ENCODE measurements at places on chromosomes 4 and X. TPM values are rescaled to one million over a fixed set of nuclear protein-coding genes. Genes with fewer than 3 reads are reported as not detected.
A peak's percentile ranks its signal among the peaks of the same experiment; 100 is the strongest.

DNA sequence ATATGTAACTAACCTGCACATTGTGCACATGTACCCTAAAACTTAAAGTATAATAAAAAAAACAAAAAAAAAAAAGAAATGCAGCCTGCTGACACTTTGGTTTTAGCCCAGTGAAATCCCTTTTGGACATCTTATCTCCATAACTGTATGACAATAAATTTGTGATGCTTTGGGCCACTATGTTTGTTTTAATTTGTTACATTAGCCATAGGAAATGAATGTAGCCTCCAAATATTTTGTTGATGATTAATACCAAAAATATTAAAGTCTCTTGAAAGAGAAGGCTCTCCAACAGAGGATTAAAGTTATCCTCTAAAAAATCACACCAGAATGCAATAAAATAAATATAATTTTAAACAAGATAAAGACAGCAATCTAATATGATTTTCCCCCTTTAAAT is 852.7 kb upstream of the SLIT2 start:
- H3K27ac ChIP-seq, result no peak overlapping the region
- H3K4me1 ChIP-seq, result no peaks in the 10 kb centered on the region
- no peak overlapping the region for H3K4me3 ChIP-seq
- DNase-seq, result no peak
- H3K36me3 ChIP-seq, result no peaks in the 10 kb centered on the region
- no peaks in the 10 kb centered on the region for H3K27me3 ChIP-seq

TMEM144 gene
- total RNA-seq, result 0.22 TPM

- no peaks in the 10 kb centered on the region for H3K4me1 ChIP-seq
- H3K27me3 ChIP-seq, result peaks cover 20% of the 10 kb centered on the region
- no peak for DNase-seq
- H3K4me3 ChIP-seq, result peak overlapping the region; percentile 49
- peak overlapping the region; percentile 68 for H3K27ac ChIP-seq
- H3K36me3 ChIP-seq, result peaks cover 1% of the 10 kb centered on the region
Measured at GRCh38 chr4:110533940-110534339, 58.0 kb downstream of the ENPEP start.

- H3K4me3 ChIP-seq, result no peak overlapping the region
- H3K27me3 ChIP-seq, result no peaks in the 10 kb centered on the region
- H3K36me3 ChIP-seq, result no peaks in the 10 kb centered on the region
Measured at GRCh38 chr4:61374447-61374891, 174.3 kb downstream of the ADGRL3 start.

GAGE2A gene
- not detected for total RNA-seq

TMEM271 gene
- not detected for total RNA-seq

DNA sequence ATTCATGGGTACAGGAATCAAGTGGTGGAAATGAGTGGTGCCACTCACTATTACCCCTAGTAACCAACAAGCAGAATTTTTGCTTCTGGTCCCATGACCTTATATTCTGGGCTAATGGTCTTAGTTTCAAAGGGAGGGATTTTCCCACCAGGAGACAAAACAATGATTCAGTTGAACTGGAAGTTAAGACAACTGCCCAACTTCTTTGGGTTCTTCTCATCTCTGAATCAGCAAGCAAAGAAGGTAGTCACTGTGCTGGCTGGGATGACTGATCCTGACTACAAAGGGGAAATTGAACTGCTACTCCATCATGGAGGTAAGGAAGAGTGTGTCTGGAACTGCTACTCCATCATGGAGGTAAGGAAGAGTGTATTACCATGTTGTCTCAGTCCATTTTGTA is 87.2 kb downstream of the IL13RA2 start:
- peaks cover 5% of the 10 kb centered on the region for H3K27me3 ChIP-seq
- no peak for DNase-seq
- H3K4me3 ChIP-seq, result no peak overlapping the region
- H3K36me3 ChIP-seq, result no peaks in the 10 kb centered on the region

DNA sequence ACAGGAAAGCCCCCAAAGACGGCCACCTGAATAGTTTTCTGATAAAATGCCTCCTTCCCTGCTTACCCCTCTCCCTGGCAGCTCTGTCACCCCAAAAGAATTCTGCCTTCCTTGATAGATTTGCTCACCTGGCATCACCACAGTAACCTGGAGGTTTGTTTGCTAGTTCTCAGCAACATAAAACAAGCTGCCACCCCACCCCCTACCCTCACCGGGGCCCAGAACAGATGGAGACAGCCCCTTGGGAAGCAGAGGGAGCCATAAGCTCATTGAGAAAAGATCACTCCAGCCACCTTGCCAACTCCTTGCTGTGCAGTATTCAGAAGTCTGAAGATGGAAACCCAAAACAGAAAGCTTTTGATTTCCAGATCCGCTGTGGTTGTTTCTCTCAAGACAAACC is 108.6 kb downstream of the DHX15 start:
- H3K27ac ChIP-seq, result no peak overlapping the region
- H3K36me3 ChIP-seq, result peaks cover 5% of the 10 kb centered on the region
- H3K4me1 ChIP-seq, result peaks cover 24% of the 10 kb centered on the region
- H3K27me3 ChIP-seq, result peaks cover 77% of the 10 kb centered on the region
- no peak for DNase-seq
- no peak overlapping the region for H3K4me3 ChIP-seq

DNA sequence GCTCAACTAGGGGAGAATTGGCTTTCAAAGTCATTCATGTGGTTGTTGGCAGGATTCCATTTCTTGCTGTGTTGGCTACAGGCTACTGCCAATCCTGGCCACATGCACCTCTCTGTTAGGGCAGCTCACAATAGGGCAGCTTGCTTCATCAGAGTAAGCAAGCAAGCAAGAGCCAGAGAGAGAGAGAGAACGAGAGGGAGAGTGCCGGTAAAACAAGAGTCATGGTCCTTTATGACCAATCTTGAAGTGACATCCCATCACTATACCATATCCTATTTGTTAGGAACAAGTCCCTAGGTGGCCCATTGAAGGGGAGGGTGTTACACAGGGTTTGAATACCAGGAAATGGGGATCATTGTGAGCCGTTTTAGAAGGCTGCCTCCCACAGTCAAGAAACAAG is 33.0 kb upstream of the TLR2 start:
- H3K27me3 ChIP-seq, result no peaks in the 10 kb centered on the region
- no peaks in the 10 kb centered on the region for H3K36me3 ChIP-seq
- peaks cover 43% of the 10 kb centered on the region for H3K4me1 ChIP-seq
- peak overlapping the region; percentile 50 for H3K4me3 ChIP-seq
- peak overlapping the region; percentile 92 for H3K27ac ChIP-seq

DNA sequence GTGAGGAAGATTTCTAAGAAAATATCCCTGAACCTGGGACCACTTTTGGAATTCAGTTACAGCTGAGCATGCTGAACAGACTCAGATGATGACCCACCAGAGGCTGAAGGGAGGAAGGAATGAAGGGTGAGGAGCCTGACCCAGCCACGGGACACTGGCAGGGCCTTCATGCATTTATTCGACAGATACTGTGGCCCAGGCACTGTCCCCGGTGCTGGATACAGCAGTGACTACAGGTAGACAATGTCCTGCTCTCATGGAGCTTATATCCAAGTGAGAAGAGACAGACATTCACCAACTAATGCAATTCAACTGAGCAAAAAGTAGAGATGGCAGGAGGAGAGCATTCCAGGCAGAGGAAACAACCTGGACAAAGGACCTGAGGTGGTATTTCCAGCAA is 2.2 kb upstream of the IQSEC2 start:
- peaks cover 38% of the 10 kb centered on the region for H3K27me3 ChIP-seq
- H3K4me3 ChIP-seq, result no peak overlapping the region
- H3K27ac ChIP-seq, result no peak overlapping the region
- H3K4me1 ChIP-seq, result peaks cover 22% of the 10 kb centered on the region

GRCh38 chr4:169102026-169102425 is 92.0 kb upstream of the CBR4 start:
- no peaks in the 10 kb centered on the region for H3K36me3 ChIP-seq
- H3K27ac ChIP-seq, result no peak overlapping the region
- H3K27me3 ChIP-seq, result no peaks in the 10 kb centered on the region

- DNase-seq, result no peak
- H3K4me1 ChIP-seq, result no peaks in the 10 kb centered on the region
- H3K27ac ChIP-seq, result no peak overlapping the region
- no peaks in the 10 kb centered on the region for H3K36me3 ChIP-seq
- no peak overlapping the region for H3K4me3 ChIP-seq
Measured at GRCh38 chr4:123802082-123802645, 405.6 kb downstream of the SPRY1 start.

DNA sequence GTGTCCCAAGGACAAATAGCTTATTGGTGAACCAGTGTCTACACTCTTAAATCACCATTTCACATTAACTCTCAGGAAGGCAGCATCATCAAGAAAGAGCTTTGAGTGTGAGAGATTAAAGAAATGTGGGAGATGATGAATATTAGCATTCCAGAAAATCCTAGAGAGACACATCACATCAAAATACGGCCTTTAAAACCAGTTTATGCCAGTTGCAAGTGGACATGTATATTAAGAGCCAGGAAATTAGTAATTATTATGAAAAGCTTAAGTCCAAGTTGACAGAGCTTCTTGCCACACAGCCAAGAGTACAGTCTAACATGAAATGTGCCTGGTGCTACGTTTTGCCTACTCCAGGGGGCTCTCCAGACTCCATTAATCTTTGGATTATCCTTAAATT is 503.0 kb upstream of the BOD1L1 start:
- no peaks in the 10 kb centered on the region for H3K27me3 ChIP-seq
- no peak overlapping the region for H3K27ac ChIP-seq
- H3K36me3 ChIP-seq, result no peaks in the 10 kb centered on the region
- DNase-seq, result no peak
- no peak overlapping the region for H3K4me3 ChIP-seq

DNA sequence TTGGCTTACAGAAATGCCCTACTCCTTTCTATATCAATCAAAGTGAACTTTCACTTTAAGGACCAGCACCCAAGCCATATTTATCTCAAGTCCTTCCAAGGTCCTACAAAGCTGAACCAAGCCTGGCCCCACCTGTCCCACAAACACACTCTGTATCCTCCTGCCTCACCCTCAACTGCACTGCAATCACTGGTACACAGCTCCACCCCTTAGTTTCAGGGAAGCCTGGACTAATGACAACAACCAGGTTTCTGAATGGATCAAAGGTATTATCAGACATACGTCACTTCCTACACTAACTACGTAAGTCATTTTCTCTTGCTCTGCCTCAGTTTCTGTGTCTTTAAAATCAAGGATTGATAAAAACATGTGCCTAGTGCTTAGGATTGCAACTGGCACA is 205.6 kb upstream of the HS3ST1 start:
- no peaks in the 10 kb centered on the region for H3K36me3 ChIP-seq
- no peak overlapping the region for H3K4me3 ChIP-seq
- peaks cover 5% of the 10 kb centered on the region for H3K27me3 ChIP-seq
- H3K4me1 ChIP-seq, result no peaks in the 10 kb centered on the region
- H3K27ac ChIP-seq, result no peak overlapping the region

CD40LG gene
- 26.5 TPM for total RNA-seq

DNA sequence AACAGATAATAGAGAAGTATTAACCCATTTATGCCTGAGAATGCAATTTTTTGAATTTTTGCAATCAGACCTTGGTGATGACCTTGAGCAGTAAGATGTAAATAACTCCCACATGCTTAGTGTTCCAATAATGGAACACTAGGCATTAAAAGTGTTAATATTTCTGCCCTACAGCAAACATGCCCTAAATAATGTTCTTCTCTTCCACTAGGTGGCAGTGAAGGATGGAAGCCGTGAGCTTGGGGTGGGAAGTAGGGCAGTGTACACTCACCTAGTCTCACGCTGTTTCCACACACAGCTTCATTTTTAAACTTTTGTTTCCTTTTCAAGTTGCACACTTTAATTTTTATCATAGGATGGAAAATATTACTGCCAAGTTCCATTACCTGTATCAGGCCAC is 613.1 kb upstream of the HS3ST1 start:
- H3K4me1 ChIP-seq, result no peaks in the 10 kb centered on the region
- H3K4me3 ChIP-seq, result no peak overlapping the region
- H3K27ac ChIP-seq, result no peak overlapping the region

CABS1 gene
- total RNA-seq, result not detected

GRCh38 chrX:136828830-136829229 is 48.1 kb upstream of the ARHGEF6 start:
- DNase-seq, result no peak
- no peaks in the 10 kb centered on the region for H3K27me3 ChIP-seq
- no peaks in the 10 kb centered on the region for H3K36me3 ChIP-seq
- H3K4me1 ChIP-seq, result no peaks in the 10 kb centered on the region
- H3K4me3 ChIP-seq, result no peak overlapping the region

- no peak overlapping the region for H3K27ac ChIP-seq
- no peak for DNase-seq
- H3K4me3 ChIP-seq, result no peak overlapping the region
- no peaks in the 10 kb centered on the region for H3K4me1 ChIP-seq
- H3K27me3 ChIP-seq, result peaks cover 10% of the 10 kb centered on the region
Measured at GRCh38 chr4:100511896-100512295, 5.9 kb downstream of the EMCN start.

- DNase-seq, result no peak
- H3K27me3 ChIP-seq, result peaks cover 23% of the 10 kb centered on the region
- no peaks in the 10 kb centered on the region for H3K4me1 ChIP-seq
- H3K27ac ChIP-seq, result no peak overlapping the region
- H3K36me3 ChIP-seq, result peaks cover 4% of the 10 kb centered on the region
- H3K4me3 ChIP-seq, result no peak overlapping the region
Measured at GRCh38 chrX:2831471-2832228, 2.9 kb downstream of the GYG2 start.

GRCh38 chr4:44985152-44985551 is 258.8 kb upstream of the GNPDA2 start:
- H3K27me3 ChIP-seq, result no peaks in the 10 kb centered on the region
- DNase-seq, result no peak
- no peaks in the 10 kb centered on the region for H3K4me1 ChIP-seq
- no peaks in the 10 kb centered on the region for H3K36me3 ChIP-seq
- no peak overlapping the region for H3K27ac ChIP-seq

FAM241A gene
- 4.2 TPM for total RNA-seq

- no peak overlapping the region for H3K27ac ChIP-seq
- peaks cover 14% of the 10 kb centered on the region for H3K4me1 ChIP-seq
- peaks cover 12% of the 10 kb centered on the region for H3K27me3 ChIP-seq
- no peak overlapping the region for H3K4me3 ChIP-seq
- no peaks in the 10 kb centered on the region for H3K36me3 ChIP-seq
- DNase-seq, result peak; percentile 2
Measured at GRCh38 chrX:94743478-94743877, 1069.5 kb downstream of the FAM133A start.

SLC2A9 gene
- total RNA-seq, result 1.7 TPM

- no peak overlapping the region for H3K27ac ChIP-seq
- H3K36me3 ChIP-seq, result no peaks in the 10 kb centered on the region
- no peaks in the 10 kb centered on the region for H3K4me1 ChIP-seq
- no peaks in the 10 kb centered on the region for H3K27me3 ChIP-seq
Measured at GRCh38 chr4:59700651-59701050, 1499.5 kb upstream of the ADGRL3 start.

DNA sequence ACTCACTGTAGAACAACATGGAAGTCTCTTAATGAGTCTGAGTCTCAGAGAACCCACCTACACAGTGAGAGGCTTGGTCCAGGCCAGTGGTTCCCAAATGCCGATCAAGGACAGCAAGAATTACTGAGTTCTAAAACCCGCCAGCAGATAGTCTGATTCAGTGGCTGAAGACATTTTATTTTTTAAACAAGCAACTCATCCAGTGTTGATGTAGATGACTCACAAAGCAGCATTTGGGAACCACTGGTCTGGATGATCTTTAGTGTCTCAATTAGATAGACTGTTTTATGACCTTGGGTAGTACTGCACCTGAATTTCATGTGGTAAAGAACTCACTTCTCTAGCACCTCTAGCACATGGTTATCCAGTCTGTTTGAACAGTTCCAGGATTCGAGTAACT is 193.6 kb downstream of the FBXW7 start:
- no peaks in the 10 kb centered on the region for H3K27me3 ChIP-seq
- DNase-seq, result no peak
- H3K4me3 ChIP-seq, result no peak overlapping the region
- H3K27ac ChIP-seq, result no peak overlapping the region
- no peaks in the 10 kb centered on the region for H3K4me1 ChIP-seq
- peaks cover 4% of the 10 kb centered on the region for H3K36me3 ChIP-seq

GRCh38 chr4:1842993-1843448 is 12.9 kb downstream of the LETM1 start:
- no peaks in the 10 kb centered on the region for H3K27me3 ChIP-seq
- peaks cover 22% of the 10 kb centered on the region for H3K36me3 ChIP-seq
- no peak for DNase-seq
- H3K4me3 ChIP-seq, result no peak overlapping the region

All from activated T-cell treated with anti-CD3 and anti-CD28 coated beads, Interleukin-2, amount 50 U/mL, for 72 hours (primary cell).